ENCODE measurements at places on chromosomes 2 and 18.

- no peak for DNase-seq
Measured at GRCh38 chr18:76425146-76426131, 69.6 kb downstream of the ZNF516 start.

- no peak for DNase-seq
Measured at GRCh38 chr2:195810340-195811098, 153.5 kb downstream of the SLC39A10 start.

DNA sequence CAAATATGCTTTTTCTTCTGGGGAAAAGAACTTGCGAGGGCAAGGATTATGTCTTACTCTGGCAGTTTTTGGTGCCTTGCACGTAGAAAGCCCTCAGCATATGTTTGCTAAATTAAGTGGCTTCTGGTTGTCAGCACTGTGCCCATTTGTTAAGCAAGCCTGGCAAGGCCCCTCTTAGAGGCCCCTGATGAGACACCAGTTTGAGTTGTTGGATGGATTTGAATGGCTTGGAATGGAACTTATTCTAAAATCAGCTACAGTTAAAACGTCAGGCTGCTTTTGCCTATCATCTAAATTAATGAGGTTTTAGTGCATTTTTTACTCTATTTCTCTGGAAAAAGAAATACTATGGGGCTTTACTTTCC lies 28.2 kb downstream of the TMEM182 start:
- DNase-seq, result no peak

DNA sequence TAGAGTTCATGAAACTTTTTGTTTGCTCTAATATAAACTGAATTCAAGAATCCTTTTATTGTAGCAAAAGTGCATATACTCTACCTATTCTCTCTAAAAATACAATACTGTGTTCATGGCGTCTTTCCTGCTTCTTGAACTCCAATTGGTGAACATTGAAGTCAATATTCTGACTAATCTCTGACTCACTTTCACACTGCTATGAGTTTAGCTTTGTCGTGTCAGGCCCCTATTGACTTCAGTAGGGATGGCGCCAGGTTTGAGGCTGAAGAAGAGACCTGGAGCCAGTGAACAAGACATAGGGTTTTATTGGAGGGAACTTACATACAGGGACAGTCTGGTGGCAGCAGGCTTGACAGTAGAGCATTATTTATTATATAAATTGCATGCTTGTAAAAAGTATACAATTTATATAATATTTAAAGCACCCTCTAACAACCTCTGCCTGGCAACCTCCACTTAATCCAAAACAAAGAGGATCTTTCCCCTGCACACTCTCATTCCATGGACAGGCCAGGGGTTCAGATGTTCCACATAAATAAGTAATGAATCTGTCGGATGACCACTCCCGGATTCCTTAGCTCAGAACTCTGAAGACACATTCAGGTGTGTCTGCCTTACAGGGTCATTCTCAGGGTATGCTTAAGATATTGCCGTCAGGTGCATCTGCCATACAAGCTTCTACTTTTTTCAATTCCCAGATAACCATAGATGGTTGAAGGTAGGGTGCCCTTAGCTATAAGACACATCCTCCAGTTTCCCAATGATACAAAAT lies 141.0 kb downstream of the CERS6 start:
- peak; percentile 59 for DNase-seq

GRCh38 chr2:79660557-79660956 lies 147.7 kb downstream of the CTNNA2 start:
- no peak for DNase-seq

- DNase-seq, result no peak
Measured at GRCh38 chr18:45935591-45936335, 31.4 kb downstream of the EPG5 start.

DNA sequence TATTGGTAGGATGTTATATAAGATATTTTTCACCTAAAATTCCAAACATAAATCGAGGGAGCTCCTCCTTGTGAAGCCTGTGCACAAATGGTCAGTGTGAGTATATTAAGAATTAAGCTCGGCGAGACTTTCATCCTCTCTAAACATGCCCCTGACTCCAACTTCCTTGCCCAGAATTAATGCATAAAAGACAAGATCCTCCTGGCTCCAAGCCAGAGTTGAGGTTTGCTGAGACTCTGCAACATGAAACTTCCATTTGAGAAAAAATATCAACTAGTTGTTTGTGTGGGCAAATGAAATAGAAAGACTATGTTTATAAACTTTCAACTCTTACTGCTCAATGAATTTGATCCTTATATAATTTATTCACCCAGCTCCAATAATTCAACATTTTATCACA lies 68.1 kb downstream of the CCDC178 start:
- no peak for DNase-seq

DNA sequence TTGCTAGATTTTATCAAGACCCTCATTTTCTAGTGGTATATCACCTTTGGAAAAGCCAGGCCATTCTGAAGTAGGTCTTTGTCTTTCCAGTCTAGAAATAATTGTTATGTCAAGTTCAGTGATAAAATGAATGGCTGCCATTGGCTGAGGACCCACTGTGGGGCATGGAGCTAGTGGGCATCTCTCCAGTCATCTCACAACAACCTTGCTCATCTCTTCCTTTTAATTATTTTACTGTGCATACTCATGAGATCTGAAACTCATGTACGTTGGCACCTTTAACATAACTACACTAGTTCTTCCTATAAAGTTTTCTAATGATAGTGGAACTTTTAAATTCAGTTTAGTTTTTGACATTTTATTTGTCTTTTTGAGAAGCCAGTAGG lies 240.9 kb downstream of the SLC8A1 start:
- no peak for DNase-seq

DNA sequence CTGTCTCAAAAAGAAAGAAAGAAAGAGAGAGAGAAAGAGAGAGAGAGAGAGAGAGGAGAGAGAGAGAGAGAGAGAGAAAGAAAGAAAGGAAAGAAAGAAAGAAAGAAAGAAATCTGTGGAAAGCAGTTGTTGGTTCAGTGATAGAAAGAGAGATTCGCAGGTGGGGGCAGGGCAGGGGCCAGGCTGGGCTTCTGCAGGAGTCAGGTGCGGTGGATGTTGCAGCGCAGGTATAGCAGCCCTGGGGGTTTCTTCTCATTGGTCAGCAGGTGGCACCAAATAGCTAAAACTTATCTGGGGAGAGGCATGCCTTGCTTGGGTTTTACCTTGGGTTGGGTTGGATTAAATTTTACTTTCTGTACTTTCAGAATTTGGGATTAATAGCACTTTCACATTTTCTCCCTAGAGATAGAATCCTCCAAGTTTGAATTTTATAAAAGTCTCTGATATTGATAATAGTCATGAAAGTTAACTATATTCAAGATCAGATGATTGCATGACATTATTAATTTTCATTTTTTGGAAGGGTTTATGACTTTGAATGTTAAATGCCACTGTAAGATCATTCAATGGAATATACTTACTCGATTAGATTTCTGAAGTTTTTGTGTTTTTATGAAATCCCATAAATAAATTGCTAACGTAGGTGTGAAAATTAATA lies 66.6 kb downstream of the SPTBN1 start:
- peak; percentile 82 for DNase-seq

DNA sequence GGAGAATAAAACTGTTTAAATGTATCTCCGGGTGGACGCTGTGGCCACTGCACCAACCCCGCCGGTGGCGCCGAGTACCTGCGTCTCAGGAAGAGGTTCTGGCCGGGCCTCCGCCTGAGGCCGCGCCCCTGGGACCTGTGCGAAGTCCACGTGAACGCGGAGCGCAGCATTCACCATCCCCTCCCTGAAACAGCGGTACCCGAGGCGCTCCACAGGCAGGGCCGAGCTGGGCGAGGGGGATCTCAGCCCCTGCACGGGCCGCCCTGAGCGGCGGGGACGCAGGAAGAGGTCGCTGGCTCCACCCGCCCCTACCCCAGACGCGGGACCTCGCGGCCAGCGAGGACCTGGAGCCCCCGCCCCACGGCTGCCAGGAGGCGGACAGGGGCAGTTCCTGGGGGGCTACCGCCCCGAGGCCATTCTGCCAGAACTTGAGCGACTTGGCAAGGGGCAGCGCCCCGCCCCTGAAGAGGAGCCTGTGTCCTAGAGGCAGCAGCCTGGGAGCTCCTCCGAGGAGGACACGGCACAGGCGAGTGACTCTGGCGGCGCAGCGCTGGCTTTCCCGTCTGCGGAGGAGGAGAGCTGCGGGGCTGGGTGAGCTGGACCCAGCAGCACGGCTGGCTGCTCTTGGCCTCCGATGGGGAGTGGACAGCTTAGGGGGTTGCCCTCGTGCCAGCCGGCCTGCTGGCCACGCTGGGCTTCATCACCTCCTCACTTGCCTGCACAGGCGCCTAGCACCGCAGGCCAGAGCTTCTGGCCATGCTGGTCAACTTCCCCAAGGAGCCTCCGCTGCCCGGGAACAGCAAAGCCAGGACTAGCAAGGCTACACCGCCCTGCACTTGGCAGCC lies 9.7 kb upstream of the TEKT4 start:
- DNase-seq, result no peak

DNA sequence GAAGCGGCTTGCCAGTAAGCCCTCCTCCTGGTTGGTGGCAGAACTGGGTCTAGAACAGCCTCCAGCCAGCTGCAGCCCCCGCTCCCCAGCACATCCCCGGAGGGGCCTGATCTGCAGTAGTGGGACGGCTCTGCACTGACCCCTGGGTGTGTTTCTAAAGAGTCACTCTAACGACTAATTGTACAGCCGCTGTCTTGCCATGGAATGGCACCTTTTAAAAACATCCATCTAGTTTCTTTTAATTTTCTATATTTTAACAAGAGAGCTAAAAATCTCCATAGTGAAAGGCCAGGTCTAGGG lies 82.0 kb downstream of the MTCL1 start:
- no peak for DNase-seq

DNA sequence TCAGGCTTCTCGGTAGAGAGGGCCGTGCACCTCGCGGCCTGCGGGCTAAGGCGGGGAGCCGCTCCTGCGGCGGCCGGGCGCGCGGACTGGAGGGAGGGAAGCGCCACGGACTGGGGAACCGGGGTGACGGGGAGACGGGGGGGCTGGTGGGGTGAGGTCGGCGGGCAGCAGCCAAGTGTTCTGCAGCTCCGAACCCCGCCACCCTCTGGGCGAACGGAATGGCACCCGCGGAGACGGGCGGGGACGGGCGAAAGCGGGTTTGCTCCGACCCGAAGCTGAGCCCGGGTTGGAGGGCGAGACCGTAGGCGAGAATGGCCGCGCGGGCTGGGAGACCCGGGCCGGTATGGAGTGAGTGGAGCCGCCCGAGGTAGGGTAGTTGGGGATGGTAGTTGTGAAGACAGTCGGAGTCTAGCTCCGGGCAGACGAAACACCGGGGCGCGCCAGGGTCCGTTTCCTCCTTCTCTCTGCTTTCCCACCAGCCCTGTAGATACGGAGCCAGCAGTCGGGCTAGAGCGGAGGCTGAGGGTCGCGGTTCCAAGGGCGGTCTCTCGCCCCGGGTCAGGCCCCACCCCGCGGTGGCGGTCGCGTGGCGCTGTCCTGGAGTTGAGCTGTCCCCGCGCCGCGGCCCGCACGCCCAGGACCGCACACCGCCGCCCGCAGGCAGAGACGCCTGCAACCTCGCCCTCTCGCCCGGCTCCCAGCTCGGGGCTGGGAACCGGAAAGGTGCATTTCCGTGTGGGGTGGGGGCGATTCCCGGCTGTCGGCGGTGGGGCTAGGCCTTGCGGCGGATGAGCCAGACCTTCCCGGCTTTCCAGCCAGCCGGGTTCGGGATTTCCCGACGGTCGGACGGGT lies 160.3 kb upstream of the SIX2 start:
- no peak for DNase-seq

DNA sequence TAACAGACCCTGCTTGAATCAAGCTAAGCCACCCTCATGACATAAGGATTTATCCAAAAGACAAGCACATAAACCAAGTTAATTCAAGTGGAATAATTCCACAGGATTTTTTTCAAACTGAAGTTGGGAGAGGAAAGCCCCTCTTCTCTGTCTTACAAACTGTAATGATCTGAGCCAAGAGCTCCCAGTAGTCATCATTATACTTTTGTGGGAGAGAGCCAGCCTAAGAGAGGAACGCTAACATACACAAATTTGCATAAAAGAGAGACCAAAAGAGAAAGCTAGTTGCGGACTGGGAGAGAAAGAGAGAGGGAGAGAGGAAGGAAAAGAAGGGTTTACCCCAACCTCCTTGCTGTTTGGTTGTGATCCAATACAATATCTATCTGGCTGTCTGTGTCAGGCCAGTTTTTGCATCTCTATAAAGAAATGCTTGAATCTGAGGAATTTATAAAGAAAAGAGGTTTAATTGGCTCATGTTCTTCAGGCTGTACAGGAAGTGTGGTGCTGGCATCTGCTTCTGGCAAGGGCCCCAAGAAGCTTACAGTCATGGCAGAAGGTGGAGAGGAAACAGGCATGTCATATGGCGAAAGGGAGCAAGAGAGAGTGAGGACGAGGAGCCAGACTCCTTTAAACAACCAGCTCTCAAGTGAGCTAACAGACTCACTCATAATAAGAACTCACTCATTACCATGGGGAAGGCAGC lies 20.8 kb upstream of the PUM2 start:
- no peak for DNase-seq

DNA sequence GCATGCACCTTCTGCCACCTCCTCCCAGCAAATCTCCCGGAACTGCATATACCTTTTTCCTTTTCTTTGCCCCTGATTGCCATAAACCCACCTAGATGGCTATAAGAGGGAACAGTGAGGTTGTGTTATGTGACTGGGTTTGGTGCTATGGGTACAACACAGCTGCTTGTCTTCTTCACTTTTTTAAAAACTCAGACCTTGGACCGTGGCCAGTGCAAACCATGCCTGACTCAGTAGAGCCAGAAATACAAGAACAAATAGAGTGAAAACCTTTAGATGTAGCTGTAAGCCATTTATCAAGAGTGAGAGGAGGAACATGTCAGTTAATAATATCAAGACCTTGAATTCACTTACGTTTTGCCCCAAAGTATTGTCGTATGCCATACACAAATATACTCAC lies 267.4 kb upstream of the CHAC2 start:
- DNase-seq, result no peak

- no peak for DNase-seq
Measured at GRCh38 chr2:3260959-3261358, 116.7 kb downstream of the EIPR1 start.

GRCh38 chr2:99698896-99699295 lies 209.1 kb upstream of the REV1 start:
- DNase-seq, result no peak

DNA sequence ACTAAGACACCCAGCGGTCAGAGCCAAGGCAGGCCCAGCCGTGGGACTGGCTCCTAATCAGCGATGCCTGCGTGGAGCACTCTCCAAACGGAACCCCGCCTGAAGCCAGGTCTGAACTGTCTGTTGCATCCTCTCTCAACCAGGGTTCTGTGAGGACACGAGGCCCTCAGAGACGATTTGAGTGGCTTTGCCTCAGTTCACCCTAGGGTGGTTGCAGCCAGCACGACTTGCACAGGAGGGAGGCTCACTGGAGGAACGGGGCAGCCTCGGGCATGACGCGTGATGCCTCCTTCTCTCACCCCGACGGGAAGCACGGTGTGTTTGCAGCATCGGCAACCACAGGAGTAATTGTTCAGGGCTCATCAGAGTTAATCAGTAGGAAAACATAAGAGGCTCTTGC lies 336.4 kb downstream of the EIPR1 start:
- DNase-seq, result no peak

Measured in NCI-H460 (cell line).